ENCODE measurements at places on chromosomes 2 and 18.

DNA sequence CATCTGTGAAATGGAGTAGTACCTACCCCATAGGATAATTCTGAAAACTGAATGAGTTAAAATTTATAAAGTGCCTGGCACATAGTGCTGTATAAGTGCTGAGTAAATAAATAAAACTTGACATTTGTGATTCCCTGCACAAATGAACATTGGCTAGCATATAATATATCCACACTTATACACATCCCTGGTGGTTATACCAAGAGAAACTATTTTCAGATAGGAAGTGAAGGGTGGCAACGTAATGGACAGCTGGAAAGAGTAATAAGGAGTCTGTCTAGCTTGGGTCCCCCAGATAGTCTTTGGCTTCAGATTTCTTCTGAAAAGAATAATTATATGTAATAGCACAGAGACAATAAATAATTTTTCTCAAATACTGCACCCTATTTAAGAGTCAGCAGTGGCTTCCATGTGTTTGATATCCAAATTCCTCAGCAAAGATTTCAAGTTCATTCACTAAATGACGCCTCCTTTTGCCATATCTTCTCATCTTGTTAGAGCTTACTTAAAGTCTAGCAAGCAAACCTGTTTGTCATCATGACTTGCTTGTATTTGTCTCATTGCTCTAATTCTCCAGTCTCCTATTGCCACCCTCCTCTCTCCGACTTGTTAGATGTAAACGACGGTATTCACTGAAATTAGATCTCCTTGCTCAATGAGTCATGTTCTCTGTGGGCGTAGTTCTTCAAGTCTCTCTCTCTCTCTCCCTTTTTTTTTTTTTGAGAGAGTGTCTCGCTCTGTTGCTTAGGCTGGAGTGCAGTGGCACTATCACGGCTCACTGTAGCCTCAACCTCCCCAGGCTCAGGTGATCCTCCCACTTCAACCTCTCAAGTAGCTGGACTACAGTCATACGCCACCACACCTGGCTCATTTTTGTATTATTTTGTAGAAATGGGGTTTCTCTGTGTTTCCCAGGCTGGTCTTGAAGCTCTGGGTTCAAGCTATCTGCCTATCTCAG is 8.7 kb upstream of the ADGRF3 start:
- no peak for DNase-seq

- no peak for DNase-seq
Observed at GRCh38 chr2:207790898-207791297, 21.2 kb upstream of the FZD5 start.

GRCh38 chr2:17303521-17303920 is 214.7 kb downstream of the RAD51AP2 start:
- DNase-seq, result no peak

DNA sequence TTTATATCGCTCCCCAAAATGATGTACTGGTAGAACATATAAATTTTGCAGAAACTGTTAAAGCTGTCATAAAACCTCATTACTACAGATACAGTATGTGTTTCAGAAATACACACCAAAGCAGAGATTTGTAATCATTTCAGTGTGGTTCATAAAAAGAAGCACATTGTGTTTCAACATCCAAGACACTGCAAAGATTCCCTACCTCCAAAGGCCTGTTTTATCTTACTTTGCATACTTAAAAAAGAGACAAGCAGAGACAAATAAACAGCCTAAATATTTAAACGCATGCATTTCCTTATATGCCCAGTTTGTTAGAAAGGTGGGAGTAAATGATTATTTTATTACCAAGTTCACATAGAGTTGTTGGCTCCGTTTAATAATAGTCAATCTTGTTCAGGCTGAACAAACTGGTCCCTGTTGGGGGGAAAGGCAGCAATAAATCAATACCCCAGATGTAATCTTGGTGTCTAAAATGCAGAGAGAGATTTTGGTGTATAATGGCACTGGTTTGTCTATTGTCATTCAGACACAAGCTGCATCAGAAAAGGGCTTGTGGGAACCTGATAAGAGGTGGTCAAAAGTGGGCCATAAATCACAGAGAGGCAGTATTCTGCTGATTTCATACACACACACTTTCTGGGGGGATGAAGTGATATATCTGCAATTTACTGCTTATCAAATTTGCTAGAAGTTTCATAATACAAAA is 321.4 kb upstream of the ETAA1 start:
- DNase-seq, result no peak

DNA sequence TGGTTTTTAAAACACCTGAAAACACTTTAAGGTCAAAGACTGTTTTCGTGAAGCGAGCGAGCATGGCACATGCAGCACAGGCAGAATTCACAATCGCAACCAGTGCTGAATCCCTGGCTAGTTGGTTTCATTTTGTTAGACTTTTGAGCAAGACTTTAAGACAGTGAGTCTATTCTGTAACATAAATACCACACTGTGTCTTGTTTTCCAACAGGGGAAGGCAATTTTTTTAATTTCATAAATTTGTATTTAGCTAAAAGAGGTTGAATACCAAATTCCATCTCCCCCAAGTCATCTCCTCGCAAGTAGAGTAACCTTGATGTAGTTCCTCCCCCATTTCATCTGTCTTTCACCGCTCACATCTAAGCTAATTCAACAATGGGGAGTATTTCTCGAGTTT is 1.4 kb downstream of the CERKL start:
- no peak for DNase-seq

DNA sequence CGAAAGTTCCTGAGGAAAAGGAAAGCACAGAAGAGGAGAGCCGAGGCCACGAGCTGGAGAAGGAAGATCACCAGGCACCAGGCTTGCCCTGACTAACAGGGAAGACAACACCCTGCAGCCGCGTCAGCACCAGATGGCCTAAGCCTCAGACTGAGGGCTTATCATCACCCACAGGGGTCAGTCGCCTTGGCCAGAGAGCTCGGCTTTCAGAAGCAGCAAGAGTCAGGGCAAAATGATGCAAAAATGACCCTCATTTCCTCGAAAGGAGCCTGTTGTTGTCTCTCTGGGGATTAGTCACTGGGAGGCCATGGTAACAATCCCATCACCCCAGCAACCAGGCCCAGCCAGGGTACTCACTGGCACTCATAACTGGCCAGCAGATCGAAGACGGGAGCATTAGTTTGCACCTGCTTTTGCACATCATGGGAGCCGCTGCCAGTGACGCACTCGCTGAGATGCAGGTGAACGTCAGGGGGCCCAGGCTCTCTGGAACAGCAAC is 42.7 kb upstream of the ZFP36L2 start:
- no peak for DNase-seq

- no peak for DNase-seq
Observed at GRCh38 chr18:57959278-57959677, 84.7 kb upstream of the NEDD4L start.
